ENCODE measurements at places on chromosomes 2 and 18. TPM values are rescaled to one million over a fixed set of nuclear protein-coding genes. Genes with fewer than 3 reads are reported as not detected.

DNA sequence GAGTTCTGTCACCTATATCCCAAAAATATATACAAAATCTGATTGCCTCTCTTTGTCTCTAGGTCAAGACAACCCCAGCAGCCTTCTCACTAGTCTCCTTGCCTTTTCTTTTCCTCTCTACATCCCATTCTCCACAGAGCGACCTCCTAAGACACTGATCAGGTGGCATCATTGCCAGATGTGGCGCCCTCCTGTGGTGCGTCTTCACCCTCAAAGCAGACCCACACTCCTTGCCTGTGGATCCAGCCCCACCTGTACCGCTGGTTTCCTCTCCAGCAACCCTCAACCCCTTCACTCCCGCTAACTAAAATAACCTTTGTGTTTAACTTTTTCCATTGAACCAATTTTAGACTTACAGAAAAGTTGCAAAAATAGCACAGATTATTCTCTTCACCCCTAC lies 273.3 kb downstream of the GLI2 start:
- no peaks in the 10 kb centered on the region for H3K27me3 ChIP-seq
- H3K4me1 ChIP-seq = peaks cover 1% of the 10 kb centered on the region
- no peaks in the 10 kb centered on the region for H3K36me3 ChIP-seq
- no peak overlapping the region for H3K4me3 ChIP-seq
- DNase-seq = no peak
- H3K27ac ChIP-seq = no peak overlapping the region

- DNase-seq = no peak
- H3K27ac ChIP-seq = no peak overlapping the region
- no peaks in the 10 kb centered on the region for H3K27me3 ChIP-seq
- no peak overlapping the region for H3K4me3 ChIP-seq
- no peaks in the 10 kb centered on the region for H3K4me1 ChIP-seq
These were observed 120.3 kb upstream of the CAPN13 start for GRCh38 chr2:30927465-30928075.

DNA sequence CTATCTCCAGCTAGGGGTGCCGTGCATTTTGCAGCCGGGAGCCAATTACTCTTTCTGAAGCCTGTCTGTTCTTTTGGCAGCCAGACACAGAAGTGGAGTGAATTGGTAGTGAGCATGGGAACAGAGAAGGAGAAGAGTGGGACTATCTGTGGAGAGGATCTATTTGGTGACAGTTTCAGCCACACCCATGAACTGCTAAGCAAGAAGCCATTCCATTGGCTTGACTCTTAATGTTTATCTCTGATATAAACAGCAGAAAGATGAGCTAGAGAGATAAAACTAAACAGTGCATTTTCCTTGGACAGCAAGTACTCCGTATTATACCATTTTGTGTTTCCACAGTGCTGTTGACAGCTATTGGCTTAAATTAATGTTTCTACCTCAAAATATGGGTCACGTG lies 259.6 kb upstream of the THUMPD2 start:
- no peak overlapping the region for H3K4me3 ChIP-seq
- no peak overlapping the region for H3K27ac ChIP-seq
- H3K36me3 ChIP-seq = no peaks in the 10 kb centered on the region
- no peak for DNase-seq
- no peaks in the 10 kb centered on the region for H3K27me3 ChIP-seq
- H3K4me1 ChIP-seq = no peaks in the 10 kb centered on the region

The SLC5A7 gene
- not detected for total RNA-seq

- no peak overlapping the region for H3K4me3 ChIP-seq
- DNase-seq = no peak
- H3K4me1 ChIP-seq = peaks cover 2% of the 10 kb centered on the region
- no peak overlapping the region for H3K27ac ChIP-seq
- no peaks in the 10 kb centered on the region for H3K36me3 ChIP-seq
These were observed 96.4 kb downstream of the CYRIA start for GRCh38 chr2:16568998-16569784.

DNA sequence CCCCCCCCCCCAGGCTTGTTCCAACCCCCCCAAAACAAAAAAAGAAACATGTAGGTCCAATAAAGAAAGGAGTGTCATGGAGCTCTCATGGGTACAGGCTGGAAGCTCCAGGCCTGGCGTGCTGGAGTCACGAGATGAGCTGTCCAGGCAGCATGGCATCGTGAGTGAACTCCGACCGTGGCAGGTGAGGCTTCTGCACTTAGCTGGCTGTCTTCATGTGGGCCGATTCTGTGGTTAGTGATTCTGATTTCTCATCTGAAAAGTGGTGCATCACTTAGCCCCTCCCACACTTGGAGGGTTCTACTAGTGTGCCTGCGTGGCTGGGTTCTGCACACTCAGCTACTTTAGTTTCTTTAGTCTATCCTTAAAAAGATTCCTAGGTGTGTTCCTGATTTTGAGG lies 126.4 kb upstream of the MGAT5 start:
- no peak for DNase-seq
- H3K4me3 ChIP-seq = no peak overlapping the region
- no peak overlapping the region for H3K27ac ChIP-seq
- no peaks in the 10 kb centered on the region for H3K27me3 ChIP-seq
- no peaks in the 10 kb centered on the region for H3K36me3 ChIP-seq
- H3K4me1 ChIP-seq = peaks cover 14% of the 10 kb centered on the region

- H3K4me1 ChIP-seq = no peaks in the 10 kb centered on the region
- DNase-seq = no peak
- no peak overlapping the region for H3K27ac ChIP-seq
- no peak overlapping the region for H3K4me3 ChIP-seq
- peaks cover 2% of the 10 kb centered on the region for H3K27me3 ChIP-seq
These were observed 363.8 kb upstream of the TRIB2 start for GRCh38 chr2:12352889-12353288.

- H3K27me3 ChIP-seq = no peaks in the 10 kb centered on the region
- no peaks in the 10 kb centered on the region for H3K4me1 ChIP-seq
- DNase-seq = no peak
- no peaks in the 10 kb centered on the region for H3K36me3 ChIP-seq
- H3K27ac ChIP-seq = no peak overlapping the region
These were observed 346.4 kb upstream of the HS6ST1 start for GRCh38 chr2:128665113-128665512.

The MSTN gene
- 0.34 TPM for total RNA-seq

The TXNDC2 gene
- total RNA-seq = 0.91 TPM

DNA sequence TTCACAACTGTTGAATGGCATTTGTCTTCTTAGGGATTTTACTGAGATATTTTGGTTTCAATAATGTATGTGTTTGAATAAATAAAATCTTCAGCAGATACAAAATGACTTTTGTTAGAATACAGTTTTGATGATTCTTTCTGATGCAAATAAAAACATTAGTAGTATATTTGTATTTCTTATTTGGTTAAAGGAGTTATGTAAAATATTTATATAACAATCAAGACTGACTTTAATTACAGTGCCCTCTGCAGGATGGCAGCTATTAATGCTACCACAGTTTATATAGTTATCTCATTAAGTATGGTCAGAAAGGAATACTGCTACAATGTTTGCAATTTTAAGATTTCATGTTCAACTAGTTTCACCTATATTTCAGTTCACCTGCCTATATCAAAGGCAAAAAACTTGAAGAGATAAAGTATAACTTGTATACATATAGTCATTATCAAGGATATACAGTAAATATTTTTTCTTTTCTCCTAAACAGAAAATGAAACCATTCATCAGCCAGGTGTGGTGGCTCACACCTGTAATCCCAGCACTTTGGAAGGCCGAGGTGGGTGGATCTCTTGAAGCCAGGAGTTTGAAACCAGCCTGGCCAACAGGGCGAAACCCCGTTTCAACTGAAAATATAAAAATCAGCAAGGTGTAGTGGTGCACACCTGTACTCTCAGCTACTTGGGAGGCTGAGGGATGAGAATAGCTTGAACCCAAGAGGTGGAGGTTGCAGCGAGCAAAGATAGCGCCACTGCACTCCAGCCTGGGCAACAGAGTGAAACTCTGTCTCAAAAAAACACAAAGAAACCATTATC lies 19.8 kb downstream of the ARL5A start:
- H3K36me3 ChIP-seq = no peaks in the 10 kb centered on the region
- no peak for DNase-seq
- no peak overlapping the region for H3K4me3 ChIP-seq
- no peaks in the 10 kb centered on the region for H3K4me1 ChIP-seq
- H3K27ac ChIP-seq = no peak overlapping the region

- DNase-seq = no peak
- H3K36me3 ChIP-seq = no peaks in the 10 kb centered on the region
- no peak overlapping the region for H3K4me3 ChIP-seq
- H3K27ac ChIP-seq = no peak overlapping the region
- no peaks in the 10 kb centered on the region for H3K4me1 ChIP-seq
These were observed 516.5 kb downstream of the XIRP2 start for GRCh38 chr2:167404627-167405284.

The LOXL3 gene
- total RNA-seq = 5.8 TPM
